ENCODE measurements at places on chromosomes 3 and 15.
A peak's percentile ranks its signal among the peaks of the same experiment; 100 is the strongest.

- peak; percentile 83 for DNase-seq
These were observed 417.7 kb upstream of the TBL1XR1 start for GRCh38 chr3:177615015-177615414.

DNA sequence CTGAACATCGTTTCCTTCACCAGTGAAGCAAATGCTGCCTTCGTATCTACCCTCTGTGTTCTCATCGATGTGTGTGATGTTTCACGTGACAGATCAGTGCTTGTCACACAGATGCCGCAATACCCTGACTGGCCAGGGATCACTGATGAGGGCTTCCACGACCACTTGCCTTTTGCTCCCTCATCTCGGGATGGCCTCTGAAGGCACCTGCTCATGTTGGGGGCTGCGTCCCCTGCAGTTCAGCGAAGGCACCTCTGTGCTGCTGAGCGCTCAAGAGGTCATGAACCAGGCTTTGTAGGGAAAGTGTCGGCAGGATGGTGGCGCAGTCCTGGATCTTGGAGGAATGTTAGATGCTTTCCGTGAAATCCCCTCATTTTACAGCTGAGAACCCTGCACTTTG is 79.2 kb upstream of the KLF13 start:
- DNase-seq = no peak

DNA sequence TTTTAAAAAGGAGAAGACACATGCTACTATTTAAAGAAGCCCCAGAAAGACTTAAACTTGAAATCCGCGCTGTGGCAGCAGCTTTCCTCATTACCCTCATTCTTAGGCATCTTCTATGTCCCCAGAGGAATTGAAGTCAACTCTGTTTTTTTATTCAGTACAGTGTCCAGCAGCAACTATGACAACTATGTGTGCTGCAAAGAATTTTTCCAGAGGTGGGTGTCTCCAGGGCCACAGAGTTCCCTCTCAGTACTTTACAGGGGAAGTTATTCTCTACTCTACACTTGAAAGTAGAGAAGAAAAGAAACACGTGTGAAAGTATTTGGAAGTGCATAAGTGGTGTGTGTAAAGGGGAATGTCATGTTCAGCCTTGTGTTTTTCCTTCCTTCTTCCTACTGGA is 32.0 kb downstream of the GATM start:
- DNase-seq = no peak

DNA sequence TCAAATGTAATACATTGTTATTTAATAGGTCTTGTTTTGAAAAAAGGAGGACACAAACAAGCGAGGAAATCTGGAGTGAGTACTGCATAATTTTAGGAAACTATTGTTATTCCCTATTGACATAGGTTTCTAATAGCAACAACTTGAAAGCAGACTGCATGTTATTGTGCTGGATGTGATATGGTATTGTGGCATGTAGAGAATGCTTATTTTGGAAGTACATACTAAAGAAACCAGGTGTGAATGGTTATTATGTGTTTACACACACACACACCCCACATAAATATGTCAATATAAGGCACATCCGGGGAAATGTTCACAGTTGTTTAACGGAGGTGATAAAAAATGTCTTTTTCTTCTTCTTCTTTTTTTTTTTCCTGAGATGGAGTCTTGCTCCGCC is 5.9 kb upstream of the MORF4L1 start:
- no peak for DNase-seq

GRCh38 chr3:157746391-157746790 is 243.2 kb upstream of the VEPH1 start:
- no peak for DNase-seq

DNA sequence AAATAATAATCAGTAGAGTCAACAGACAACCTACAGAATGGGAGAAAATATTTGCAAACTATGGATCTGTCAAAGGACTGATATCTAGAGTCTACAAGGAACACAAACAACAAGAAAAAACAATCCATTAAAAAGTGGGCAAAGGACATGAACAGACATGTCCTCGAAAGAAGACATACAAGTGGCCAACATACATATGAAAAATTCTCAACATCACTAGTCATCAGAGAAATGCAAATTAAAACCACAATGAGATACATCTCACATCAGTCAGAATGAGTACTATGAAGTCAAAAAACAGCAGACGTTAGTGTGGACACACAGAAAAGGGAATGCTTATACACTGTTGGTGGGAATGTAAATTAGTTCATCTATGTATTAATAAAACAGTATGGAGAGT is 33.7 kb downstream of the SLC2A2 start:
- DNase-seq = no peak

DNA sequence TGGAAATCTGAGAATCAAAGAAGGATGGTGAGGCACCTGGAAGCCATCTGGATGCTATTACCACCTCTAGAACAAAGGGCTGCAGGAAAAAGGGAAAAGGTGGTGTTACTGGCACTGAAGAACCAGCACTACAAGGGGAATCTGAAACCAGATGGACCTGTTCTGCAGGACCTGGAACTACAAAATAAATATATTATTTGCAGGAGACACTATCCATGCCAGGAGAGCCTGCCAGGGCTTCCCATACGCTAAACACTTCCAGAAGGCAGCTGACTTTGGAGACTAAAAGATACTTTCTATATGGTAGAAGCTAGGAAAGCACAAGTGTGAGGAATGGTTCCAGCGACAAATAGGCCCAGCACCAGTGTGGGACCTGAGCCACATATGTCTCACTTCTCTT is 83.4 kb upstream of the POU1F1 start:
- no peak for DNase-seq

DNA sequence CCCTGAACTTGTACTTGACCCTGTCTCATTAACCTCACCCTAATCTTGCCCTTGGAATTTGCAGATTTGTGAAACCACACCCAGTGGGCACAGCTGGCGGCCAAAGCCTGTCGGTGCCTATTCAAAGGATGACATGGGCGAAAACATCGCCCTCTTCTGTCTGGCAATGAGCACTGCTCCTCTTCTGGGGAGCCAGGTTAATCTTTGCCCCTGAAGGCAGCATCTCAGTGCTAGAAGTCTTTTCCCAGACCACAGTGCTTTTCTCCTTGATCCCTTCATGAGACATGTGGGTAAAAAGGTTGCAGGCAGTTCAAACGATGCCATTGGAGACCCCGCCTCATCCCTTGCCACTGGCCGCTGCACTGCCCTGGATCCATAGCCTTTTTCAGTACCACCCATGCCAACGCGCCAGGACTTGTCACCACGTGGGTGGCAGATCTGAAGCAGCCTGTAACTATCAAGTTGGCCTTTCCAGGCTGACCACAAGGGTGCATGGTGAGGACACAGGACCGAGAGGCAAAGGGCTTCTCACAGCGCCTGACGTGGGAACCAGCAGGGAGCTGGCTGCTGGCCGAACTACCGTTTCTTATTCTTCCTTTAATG is 6.5 kb upstream of the DNASE1L3 start:
- peak; percentile 94 for DNase-seq

DNA sequence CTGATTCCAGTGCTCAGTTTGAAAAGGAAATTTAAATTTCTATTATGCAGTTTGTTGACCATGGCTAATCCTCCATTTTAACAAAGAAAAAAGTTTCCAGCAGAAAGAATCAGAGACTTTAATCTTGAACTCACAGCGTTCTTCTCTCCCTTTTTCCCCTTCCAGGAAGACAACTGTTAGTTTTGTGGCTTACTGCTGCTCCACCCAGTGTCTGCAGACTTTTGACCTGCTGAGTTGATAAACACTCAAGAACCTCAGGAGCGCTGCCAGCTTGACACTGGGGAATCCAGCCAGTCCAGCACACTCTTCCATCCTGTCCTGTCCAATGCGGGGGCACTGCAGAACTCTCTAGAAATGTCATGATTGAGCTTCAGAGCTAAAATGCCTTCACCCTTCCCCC is 134.6 kb downstream of the LRRC28 start:
- DNase-seq = peak; percentile 86

DNA sequence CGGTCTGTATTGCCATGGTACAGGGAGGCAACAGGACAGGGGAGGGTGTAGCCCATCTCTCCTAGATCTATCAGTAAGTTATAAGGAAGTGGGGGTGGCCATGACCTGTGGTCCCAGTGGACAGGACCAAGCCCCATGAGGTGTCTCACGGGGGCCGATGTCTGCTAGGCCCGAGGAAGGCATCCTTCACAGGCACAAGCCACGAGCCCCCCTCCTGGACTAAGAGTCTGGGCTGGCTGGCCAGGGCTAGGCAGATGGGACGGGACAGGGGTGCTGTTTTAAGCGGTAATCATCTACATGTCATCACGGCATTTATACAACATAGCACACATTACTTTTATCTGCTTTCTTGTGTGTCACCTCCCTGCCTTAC is 2.6 kb upstream of the TBC1D2B start:
- no peak for DNase-seq

- no peak for DNase-seq
These were observed 106.3 kb upstream of the ABHD17C start for GRCh38 chr15:80588801-80589200.

GRCh38 chr3:197030379-197031314 is 1.0 kb upstream of the MELTF start:
- DNase-seq = no peak

DNA sequence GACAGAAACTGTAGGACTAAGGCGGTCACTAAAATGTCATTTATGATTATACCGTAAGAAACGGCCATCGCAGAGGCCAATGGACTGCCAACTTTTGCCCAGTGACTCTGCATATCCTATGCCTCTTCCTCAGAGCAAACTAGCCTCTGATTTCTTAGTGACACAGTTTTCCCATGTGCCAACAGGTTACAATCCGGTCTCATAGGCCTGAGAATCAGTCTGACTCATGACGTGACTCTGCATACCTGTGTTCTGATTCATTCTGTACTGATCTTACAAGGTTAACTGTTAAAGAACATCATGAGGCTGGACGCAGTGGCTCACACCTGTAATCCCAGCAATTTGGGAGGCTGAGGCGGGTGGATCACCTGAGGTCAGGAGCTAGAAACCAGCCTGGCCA is 17.8 kb downstream of the RUBCN start:
- no peak for DNase-seq

DNA sequence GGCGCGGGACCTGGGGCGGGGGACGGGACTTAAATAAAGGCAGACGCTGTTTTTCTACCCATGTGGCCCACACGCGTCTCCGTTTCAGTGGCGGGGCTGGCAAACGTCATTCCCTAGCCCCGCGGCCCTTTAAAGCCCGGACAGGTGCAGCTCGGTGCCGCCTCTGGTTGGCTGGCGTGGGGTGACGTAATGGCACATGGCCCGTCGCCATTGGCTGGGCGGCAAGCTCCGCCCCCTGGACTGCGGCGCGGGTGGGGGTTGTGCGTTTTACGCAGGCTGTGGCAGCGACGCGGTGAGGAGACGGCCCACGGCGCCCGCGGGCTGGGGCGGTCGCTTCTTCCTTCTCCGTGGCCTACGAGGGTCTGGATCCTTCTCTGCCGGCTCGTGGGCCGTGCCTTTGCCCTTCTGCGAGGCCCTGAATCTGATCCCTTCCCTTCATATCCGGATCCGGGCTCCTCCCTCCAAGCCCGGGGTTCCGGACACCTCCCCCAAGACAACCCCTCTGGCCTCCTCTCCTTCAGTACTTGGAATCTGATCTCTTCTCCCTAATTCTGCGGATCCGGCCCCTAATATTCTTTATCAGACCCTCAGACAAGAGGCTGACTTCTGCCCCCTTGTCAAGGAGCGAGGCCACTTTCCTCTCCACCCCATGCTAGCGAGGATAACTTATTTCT is at the start of gene CRELD1:
TSS of gene CRELD1 (plus strand) at position 274 of the 674 bp plus-strand sequence. CDS start 605 bp downstream, outside the sequence.
- peak; percentile 97 for DNase-seq

DNA sequence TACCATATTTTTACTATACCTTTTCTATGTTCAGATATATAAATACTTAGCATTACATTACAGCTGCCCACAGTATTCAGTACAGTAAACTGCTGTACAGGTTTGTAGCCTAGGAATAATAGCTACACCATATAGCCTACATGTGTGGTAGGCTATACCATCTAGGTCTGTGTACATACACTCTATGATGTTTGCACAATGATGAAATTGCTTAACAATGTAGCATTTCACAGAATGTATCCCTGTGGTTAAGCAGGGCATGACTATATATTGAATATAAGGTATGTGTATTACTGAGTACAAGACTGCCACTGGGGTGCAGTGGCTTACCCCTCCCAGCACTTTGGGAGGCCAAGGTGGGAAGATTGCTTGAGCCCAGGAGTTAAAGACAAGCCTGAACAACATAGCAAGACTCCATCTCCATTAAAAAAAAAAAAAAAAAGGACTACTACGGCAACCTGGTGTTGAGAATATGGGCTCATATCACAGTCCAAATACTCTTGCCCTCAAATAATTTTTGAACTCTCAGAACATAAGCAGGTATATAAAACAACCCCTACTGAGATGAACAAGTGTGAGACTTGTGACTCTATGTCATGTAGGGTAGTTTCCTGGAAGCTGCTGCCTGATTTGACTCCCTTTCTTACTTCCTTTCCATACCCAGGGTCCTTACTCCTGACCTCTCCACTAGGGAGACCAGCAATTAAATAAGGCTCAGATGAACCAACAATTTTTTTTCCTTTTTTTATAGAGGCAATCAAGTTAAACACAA is 4.8 kb downstream of the PPP1R14D start:
- DNase-seq = no peak

- DNase-seq = no peak
These were observed 17.9 kb downstream of the DZIP1L start for GRCh38 chr3:138097192-138098172.

DNA sequence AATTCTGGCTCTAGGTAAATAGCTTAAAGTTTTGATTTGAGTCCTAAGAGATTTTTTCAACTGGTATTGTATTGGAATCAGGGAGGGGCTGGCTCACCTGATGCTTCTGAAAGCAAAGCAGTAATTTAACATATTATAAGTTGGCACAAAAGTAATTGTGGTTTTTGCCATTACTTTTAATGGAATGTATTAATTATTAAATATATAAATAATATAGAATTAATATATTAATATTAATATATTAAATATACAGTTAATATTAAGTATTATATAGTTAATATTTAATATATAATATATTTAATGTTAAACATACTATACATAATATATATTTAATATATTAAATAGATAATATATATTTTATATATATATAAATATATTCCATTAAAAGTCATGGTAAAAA is 10.4 kb downstream of the RSRC1 start:
- DNase-seq = no peak

- no peak for DNase-seq
These were observed 67.9 kb upstream of the CCDC54 start for GRCh38 chr3:107309312-107309711.

DNA sequence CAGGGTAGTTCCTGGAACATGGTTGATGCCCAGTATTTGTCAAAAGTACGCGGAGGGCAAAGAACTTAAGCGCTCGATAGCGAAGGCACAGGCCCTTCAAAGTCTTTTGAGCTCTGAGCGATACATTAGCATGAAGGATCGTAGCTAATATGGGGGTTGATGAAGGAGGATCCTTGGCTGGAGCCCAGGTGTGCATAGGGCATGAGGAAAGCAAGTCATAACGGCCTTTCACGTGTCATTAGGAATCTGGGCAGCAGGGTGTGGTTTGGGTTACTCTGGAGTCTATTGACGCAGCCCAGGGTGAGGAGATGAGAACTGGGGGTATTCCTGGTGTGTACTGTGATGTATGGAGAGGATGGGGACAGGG is 31.7 kb downstream of the SPINK8 start:
- DNase-seq = peak; percentile 31

GRCh38 chr3:14989943-14990779 is 42.8 kb downstream of the NR2C2 start:
- DNase-seq = peak; percentile 47

GRCh38 chr15:42914728-42915497 is 5.7 kb downstream of the TTBK2 start:
- no peak for DNase-seq

- DNase-seq = no peak
These were observed 26.0 kb downstream of the TARS3 start for GRCh38 chr15:101698314-101698713.

- no peak for DNase-seq
These were observed 22.2 kb upstream of the GRIP2 start for GRCh38 chr3:14562121-14562890.

- no peak for DNase-seq
These were observed 10.4 kb downstream of the ZBED2 start for GRCh38 chr3:111584744-111585143.
